Bronchial epithelial cell (primary cell): ENCODE measurements at places on chromosomes 11 and 22. TPM values are rescaled to one million over a fixed set of nuclear protein-coding genes. Genes with fewer than 3 reads are reported as not detected.

The KCNA4 gene
- total RNA-seq = not detected in 2 replicates

The DDI1 gene
- total RNA-seq = not detected in 2 replicates

The CNIH2 gene
- not detected in 2 replicates for total RNA-seq

The C11orf86 gene
- not detected in 2 replicates for total RNA-seq

The SHISAL1 gene
- under 0.01 and 0.26 TPM in 2 replicates for total RNA-seq

The ST3GAL4 gene
- 10.9 and 12.4 TPM in 2 replicates for total RNA-seq

The RAB39A gene
- not detected in 2 replicates for total RNA-seq

GRCh38 chr11:44950031-44950624 is 555 bp downstream of the TP53I11 start:
- DNase-seq = no peak

- no peak for DNase-seq
Observed at GRCh38 chr11:8690374-8691342, 8.1 kb downstream of the RPL27A start.

DNA sequence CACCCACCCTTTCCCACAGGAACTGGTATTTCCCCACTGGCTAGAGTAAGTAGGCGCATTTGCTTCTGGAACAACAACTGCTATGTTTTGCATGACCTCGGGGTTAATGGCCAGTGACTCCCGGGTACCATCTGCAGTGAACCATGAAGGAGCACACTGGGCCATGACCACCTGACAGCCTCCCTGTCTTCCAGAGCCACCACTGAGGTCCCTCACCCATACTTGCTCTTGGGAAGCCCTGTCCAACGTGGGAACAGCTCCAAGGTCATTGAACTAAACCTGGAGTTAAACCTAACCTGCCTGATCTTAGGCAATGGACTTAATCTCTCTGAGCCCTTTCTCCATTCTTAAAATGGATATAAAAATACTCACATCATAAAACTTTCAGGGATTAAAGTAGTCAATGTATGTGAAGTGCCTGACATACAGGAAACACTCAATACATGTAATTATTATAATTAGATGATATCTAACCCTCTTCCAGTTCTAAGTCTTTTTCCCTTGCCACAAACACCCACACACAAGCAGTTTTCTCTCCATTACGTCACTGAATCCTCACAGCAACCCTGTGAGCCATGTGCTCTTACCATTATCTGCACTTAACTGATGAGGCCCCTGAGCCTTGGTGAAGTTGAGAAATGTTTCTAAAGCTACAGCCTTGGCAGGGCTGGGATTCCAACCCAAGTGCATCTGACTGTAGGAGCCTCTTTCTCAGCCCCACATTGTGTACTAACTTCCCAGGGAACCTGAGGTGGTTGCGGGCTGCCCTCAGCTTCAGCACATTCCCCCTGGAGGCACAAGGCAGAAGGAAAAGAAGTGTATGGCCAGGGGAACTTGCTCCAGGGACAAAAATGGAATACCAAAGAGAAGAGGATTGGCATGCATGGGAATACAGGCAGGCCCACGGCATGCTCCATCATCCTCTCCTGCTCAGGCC is 74.5 kb upstream of the NCAM1 start:
- no peak for DNase-seq

DNA sequence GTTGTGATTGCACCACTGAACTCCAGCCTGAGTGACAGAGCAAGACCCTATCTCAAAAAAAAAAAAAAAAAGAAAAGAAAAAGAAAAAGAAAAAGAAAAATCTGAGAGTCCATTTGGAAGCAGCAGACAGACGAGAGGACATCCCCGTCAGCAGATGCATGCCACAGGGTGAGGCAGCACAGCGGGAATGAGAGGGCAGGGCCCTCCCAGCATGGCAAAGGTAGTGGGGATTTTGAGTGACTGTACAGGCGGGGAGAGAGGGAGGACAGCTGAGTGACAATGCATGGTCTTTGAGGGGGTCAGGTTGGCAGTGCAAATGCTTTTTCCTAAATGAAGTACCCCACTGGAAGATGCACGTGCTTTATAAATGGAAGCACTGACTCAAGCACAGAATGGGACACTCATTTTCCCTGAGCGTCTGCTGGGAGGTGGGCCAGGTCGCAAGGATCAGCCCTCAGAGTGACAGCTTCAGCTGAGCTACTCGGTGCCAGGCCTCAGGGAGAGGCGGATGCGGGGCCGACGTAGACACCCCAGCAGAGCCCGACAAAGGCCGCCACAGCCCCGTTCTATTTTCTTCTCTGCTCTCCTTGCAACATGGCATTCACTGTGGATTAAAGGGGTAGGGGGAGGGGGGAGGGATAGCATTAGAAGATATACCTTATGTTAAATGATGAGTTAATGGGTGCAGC is 113.5 kb downstream of the SHANK2 start:
- no peak for DNase-seq

- DNase-seq = no peak
Observed at GRCh38 chr11:117443266-117444186, 115.9 kb downstream of the CEP164 start.

- peak; percentile 75 for DNase-seq
Observed at GRCh38 chr11:108886660-108887009, 221.8 kb downstream of the DDX10 start.
